Right lobe of liver (tissue), 6 donors: ENCODE measurements at places on chromosomes 5 and 9. TPM values are rescaled to one million over a fixed set of nuclear protein-coding genes. Genes with fewer than 3 reads are reported as not detected.

GRCh38 chr9:112548051-112548440 lies 61.4 kb downstream of the KIAA1958 start:
- peaks cover 15% of the 10 kb centered on the region for H3K4me1 ChIP-seq
- no peak for DNase-seq
- H3K36me3 ChIP-seq: no peaks in the 10 kb centered on the region
- H3K27ac ChIP-seq: no peak overlapping the region

- no peak overlapping the region for H3K27ac ChIP-seq
- no peak overlapping the region for H3K4me3 ChIP-seq
- no peaks in the 10 kb centered on the region for H3K4me1 ChIP-seq
- H3K27me3 ChIP-seq: peaks cover 51% of the 10 kb centered on the region
These were observed 5.2 kb upstream of the BARX1 start for GRCh38 chr9:93960221-93960970.

DNA sequence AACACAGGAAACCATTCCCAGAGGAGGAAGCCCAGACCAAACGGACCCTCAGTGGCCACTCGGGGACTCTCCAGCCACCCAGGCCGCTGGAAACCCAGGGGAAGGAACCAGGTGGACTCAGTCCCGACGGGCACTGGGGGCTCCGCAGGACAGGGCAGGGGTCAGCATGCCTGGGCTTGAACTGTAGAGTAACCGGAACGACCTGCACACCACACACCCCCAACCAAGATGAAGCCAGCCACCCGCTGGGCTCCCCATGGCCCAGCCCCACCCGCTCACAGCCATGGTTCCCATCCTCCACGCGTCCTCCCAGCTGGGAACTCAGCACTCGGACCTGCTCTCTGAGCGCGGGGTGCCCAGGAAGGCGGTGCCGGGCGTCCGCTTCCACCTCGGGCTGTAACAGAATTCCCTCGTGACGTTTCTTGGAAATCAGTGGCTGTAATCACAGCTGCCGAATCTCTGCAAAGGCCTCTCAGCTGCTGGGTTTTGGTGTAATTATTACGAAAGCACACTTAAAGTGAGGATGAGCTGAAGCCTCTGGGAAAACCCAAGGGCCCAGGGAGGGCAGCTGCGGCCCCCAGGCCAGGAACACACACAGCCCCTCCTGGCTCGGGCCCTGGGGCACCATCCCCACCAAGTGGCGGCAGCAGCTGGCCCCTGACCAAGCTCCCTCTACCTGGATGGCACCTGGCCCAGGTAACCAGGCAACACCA lies 13.8 kb downstream of the NACC2 start:
- no peaks in the 10 kb centered on the region for H3K4me1 ChIP-seq
- no peak overlapping the region for H3K4me3 ChIP-seq
- H3K27me3 ChIP-seq: no peaks in the 10 kb centered on the region
- H3K36me3 ChIP-seq: no peaks in the 10 kb centered on the region
- peak; percentile 47 for DNase-seq

The PCDHA3 gene
- 0.07 TPM for total RNA-seq
